Ovary (tissue), 10 donors: ENCODE measurements at places on chromosomes 4 and X. TPM values are rescaled to one million over a fixed set of nuclear protein-coding genes. Genes with fewer than 3 reads are reported as not detected.

UGT2B17 gene
- 0.24 TPM for total RNA-seq

FAM47A gene
- total RNA-seq: not detected

TEX13C gene
- not detected for total RNA-seq

GPRASP1 gene
- total RNA-seq: 61.8 TPM

CPE gene
- 99.6 TPM for total RNA-seq

NAP1L2 gene
- total RNA-seq: 2.7 TPM

GRCh38 chrX:133985967-133986683, 731 bp upstream of the GPC3 start:
- peak overlapping the region; percentile 34 for H3K4me3 ChIP-seq
- no peaks in the 10 kb centered on the region for H3K36me3 ChIP-seq
- no peaks in the 10 kb centered on the region for H3K4me1 ChIP-seq
- no peak for DNase-seq
- H3K27me3 ChIP-seq: no peaks in the 10 kb centered on the region

DNA sequence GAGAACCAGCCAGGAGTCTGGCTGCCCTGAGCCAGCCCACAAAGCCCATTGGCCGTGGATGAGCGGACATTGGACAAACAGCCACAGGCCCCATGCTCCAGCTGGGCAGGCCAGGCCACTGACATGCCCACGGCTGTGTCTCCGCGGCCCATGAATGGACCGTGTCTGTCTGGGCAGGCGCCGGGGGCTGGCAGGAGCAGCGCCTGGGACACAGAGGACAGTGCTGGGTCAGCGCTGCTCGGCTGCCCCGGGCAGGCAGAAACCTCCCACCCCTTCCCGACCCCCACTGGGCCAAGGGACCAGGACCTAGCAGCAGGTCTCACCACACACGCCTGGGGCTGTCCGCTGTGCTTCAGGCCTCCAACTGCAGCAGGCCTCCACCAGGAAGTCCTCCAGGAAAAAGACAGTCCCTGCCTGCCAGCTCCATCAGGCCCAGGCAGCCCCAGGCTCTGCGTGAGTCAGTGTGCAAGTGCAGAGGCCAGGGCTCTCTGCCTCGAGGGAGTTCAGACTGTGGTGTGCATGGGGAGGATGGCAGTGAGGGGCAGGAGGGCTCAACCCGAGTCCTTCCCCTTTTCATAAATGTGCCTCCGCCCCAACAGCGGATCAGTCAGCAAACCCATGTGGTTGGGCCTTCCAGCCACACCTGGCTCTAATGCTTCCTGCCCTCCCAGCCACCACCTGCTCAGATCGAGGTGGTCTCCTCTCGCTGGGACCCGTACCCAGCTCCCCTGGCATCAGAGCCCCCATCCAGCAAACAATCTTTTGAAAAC, 17.2 kb upstream of the FGFR3 start:
- no peak for DNase-seq
- no peak overlapping the region for H3K27ac ChIP-seq
- no peak overlapping the region for H3K4me3 ChIP-seq
- no peaks in the 10 kb centered on the region for H3K36me3 ChIP-seq

- peak overlapping the region; percentile 5 for H3K27ac ChIP-seq
- peaks cover 4% of the 10 kb centered on the region for H3K4me1 ChIP-seq
- no peaks in the 10 kb centered on the region for H3K36me3 ChIP-seq
- H3K27me3 ChIP-seq: no peaks in the 10 kb centered on the region
These were observed 85.9 kb downstream of the RNF150 start for GRCh38 chr4:141047228-141047884.

DNA sequence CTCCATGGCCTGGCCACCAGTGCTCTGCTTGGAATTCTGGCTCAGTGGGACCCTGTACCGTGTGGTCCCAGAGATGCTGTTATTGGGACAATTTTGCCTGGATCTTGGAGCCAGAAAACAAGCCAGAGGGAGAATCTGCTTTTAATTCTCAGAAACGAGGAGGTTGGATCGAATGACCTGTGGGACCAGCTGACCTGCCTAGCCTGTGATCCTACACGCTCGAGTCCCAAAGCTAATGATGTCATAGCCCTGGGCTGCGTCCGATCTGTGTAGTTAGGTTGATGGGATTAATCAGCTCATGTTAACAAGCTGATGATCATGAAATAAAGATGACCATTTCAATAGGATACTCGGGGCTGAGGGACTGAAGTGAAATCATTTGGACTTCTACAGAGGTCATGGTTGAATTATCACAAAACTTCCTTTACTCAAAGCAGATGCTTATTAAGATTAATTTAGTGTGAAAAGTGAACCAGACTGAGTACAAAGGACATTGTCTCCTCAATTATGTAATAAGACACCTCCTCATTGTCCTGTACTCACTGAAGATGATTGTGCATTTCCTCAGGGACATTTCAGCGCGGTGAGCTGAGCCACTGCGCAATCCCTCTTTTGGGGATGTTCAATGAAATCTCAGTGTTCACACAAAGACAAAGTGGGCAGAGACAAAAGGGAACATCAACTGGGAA, 51.9 kb upstream of the STX18 start:
- H3K4me3 ChIP-seq: no peak overlapping the region
- DNase-seq: no peak
- H3K27ac ChIP-seq: no peak overlapping the region
- H3K36me3 ChIP-seq: no peaks in the 10 kb centered on the region
